ENCODE measurements at places on chromosomes 13 and 19.

DNA sequence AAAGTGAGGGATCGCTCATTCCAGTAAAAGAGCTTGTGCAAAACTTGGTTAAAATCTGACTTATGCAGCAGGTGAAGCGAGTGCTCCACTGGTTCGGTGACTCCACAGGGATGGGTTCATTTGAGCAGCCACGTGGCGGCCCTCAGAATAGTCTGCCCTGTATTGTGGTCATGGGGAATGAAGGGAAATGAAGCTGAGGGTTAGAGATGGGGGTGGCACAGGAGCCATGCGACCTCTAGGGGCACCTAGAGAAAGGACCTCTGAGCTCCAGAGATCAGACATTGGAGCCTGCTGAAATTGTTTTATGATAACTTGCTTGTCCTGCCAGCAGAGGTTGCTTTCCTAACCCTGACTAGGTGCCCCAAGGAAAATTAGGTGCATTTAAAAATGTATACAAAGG lies 26.6 kb downstream of the CBY2 start:
- no peak for DNase-seq

GRCh38 chr19:41322451-41322850 lies 12.5 kb downstream of the CCDC97 start:
- DNase-seq = no peak

GRCh38 chr19:4376028-4376670 lies 24.2 kb downstream of the SH3GL1 start:
- no peak for DNase-seq

- no peak for DNase-seq
Observed at GRCh38 chr19:47755065-47755761, 9.9 kb downstream of the NOP53 start.

DNA sequence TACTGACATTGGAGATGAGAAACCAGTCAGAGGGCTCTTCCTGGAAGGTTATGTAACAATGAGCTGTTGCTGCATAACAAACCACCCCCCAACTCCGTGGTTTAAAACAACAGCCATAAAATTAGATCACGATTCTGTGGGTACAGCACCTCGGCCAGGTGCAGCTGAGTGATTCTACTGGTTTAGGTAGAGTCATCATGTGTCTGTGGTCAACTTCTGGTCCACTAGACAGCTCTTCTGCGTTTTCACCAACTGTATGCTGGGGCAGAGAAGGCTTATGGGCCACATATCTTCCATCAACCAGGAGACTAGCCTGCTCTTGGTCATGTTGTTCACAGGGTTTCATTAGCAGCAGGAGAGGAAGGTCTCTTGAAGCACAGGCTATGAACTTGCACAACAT lies 585.5 kb downstream of the KCTD12 start:
- no peak for DNase-seq

GRCh38 chr13:28409648-28410047 lies 85.3 kb downstream of the FLT1 start:
- DNase-seq = no peak

- DNase-seq = no peak
Observed at GRCh38 chr13:19591864-19592263, 30.5 kb upstream of the TPTE2 start.

GRCh38 chr13:66200555-66200954 lies 1029.6 kb downstream of the PCDH9 start:
- no peak for DNase-seq

- no peak for DNase-seq
Observed at GRCh38 chr19:48501494-48502349, 9.9 kb downstream of the LMTK3 start.

GRCh38 chr19:55642153-55643002 lies 1.1 kb upstream of the ZNF581 start:
- DNase-seq = no peak

GRCh38 chr19:42086770-42087550 lies 11.0 kb downstream of the ZNF574 start:
- DNase-seq = no peak

- DNase-seq = no peak
Observed at GRCh38 chr13:93307651-93308050, 81.0 kb downstream of the GPC6 start.

- DNase-seq = no peak
Observed at GRCh38 chr19:38218204-38218603, 5.8 kb downstream of the DPF1 start.

DNA sequence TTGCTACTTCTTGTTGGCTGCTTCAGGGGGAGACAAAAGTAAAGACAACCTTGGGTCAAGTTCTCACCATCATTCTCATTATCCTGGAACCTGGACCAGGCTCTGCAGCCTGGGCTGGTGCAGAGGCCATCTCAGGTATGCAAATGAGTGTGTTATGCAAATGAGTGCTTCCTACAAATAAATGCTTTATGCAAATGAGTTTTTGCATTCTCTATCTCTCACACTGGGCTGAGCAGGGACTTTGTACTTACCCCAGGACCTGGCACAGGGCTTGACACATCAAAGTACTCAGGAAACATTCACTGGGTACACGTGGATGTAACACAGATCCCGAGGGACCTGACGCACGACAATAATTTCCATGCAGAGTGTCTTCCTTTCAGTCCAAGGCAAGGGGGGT lies 103.0 kb downstream of the DNAJC15 start:
- DNase-seq = no peak

DNA sequence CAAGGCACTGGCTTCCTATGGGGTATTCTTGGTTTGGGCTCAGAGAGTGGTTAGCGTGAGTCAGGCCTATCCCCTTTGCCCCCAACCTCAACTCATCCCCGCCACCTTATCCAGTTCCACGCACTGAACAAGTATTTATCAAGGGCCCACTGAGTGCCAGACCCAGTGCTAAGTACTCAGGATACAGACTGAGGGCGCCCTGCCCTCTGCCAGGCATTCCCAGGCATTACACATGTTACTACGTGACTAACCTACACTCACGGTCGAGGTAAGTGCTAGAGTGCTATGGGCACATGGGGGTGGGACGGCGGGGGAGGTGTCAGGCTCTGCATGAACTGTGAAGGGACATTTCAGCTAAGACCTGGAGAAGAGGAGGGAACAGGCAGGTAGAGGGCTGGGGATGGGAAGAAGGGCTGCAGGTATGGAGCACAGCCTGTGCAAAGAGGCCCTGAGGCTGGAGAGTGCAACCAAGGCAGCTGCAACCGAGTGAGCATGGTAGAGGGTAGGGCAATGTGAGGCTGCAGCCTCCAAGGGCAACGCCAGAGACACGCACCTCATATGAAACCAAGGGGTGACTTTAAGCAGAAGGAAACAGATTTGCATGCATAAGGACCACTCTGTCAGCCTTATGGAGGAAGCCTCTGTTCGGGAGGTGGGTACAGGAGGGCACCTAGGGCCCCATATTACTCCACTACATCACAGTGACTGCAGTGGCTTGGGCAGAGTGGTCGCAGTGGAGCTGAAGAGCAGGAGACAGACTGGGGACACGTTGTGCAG lies 22.5 kb downstream of the DHRS12 start:
- DNase-seq = no peak

- DNase-seq = no peak
Observed at GRCh38 chr13:98595134-98595533, 18.2 kb upstream of the STK24 start.

- DNase-seq = no peak
Observed at GRCh38 chr19:35270381-35270811, 1.6 kb downstream of the USF2 start.

GRCh38 chr13:99293178-99293577 lies 14.0 kb downstream of the GPR183 start:
- DNase-seq = no peak

GRCh38 chr19:50046649-50047503 lies 21.1 kb downstream of the ZNF473 start:
- no peak for DNase-seq

- DNase-seq = no peak
Observed at GRCh38 chr13:49635599-49636433, 7.5 kb downstream of the ARL11 start.

DNA sequence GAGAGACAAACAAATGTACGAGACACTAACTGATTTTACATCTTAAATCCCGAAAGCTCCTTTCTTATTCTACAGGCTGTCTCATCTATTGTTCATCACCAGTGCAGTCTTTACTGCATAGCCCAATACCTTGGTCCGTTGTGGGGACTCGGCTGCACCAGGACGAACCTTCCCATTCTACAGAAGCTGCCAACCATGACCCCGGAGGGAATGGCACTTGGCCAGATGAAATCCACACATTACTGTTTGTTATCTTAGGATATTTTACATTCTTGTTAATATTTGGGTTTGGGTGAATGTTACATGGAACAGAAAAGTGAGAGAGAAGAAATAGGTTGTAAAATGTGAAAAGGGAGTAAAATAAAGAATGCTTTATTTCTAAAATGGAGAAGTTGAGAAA lies 195.1 kb downstream of the RFC3 start:
- DNase-seq = no peak

DNA sequence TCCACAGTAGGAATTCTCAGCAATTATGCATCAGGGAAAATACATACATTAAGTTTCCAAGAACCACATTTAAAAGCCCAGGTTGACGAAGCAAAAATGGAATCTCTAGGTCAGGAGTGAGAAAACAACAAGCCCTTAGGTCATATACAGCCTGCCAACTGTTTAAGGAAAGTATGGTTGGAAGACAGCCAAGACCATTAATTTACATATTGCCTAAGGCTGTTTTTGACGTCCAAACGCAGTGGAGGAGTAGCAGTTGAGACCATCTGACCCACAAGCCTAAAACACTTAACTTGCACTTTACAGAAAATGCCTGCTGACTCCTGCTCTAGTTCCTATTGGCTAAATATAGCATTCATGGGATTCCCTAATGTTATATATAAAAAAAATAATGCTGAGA lies 299.0 kb downstream of the ITGBL1 start:
- peak; percentile 2 for DNase-seq

DNA sequence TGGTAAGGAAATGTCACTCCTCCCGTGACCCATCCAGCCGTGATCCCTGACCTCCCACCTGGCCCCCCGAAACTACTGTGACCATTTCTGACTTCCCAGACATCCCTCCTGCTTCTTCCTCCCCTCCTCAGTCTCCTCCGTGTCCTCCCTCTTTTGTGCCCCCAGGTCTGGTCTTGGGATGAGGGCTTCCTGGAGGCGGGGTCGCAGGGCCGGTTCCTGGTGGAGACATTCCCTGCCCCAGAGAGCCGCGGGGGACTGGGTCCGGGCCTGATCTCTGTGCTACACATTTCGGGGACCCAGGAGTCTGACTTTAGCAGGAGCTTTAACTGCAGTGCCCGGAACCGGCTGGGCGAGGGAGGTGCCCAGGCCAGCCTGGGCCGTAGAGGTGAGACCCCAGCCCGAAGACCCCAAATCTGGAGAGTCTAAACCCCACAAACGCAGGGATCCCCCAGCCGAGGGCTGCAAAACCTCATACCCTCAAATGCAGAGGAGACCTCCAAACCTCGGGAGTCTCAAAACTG lies 5.0 kb downstream of the KIRREL2 start:
- no peak for DNase-seq

DNA sequence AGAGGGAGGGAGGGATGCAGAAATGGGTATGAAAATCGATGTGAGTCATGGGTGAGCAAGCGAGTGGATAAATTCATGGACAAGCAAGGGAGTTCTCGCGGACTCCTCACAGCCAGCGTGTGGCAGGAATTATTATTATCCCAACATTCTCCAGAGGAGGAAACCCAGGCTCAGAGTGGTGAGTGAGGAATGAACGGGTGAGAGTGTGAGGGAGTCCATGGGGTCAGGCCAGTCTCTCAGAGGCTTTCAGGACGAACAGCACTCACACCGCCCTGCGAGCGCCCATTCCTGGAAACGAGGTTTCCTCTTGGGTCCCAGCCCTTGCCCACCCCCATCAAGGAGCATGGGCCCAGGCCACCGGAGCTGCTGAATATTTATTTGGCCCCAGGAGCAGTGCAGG lies 6.3 kb upstream of the DNAAF3 start:
- DNase-seq = peak; percentile 16

GRCh38 chr13:51559946-51560735 lies 24.1 kb upstream of the WDFY2 start:
- no peak for DNase-seq

GRCh38 chr19:4879041-4879440 lies 11.6 kb upstream of the PLIN3 start:
- DNase-seq = no peak

- no peak for DNase-seq
Observed at GRCh38 chr19:44912854-44913253, 1.6 kb upstream of the APOC1 start.

DNA sequence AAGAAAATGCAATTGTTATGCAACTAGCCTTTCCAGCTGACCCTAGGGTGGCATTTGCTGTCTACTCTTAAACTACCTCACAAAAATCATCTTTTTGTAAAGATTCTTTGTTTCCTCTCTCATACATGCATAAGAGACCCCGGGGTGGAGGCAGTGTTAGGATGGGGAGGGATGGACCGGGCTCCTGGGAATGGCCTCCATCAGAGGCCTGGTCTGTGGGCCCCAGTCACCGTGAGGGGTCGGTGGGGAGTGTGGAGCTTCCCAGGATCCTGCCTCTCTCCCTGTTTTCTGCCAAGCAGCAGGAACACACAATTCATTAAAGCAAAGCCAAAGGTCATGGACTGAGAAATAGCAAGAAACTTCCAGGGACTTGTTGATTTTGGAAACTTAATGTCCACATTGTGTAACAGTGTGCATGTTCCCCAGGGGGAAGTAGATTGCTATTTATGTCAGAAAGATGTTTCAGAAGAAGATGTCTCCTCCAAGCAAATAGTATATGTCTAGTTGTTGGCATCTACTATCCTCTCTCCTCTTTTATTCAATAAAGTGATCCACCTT lies 241.4 kb downstream of the ENOX1 start:
- DNase-seq = no peak

DNA sequence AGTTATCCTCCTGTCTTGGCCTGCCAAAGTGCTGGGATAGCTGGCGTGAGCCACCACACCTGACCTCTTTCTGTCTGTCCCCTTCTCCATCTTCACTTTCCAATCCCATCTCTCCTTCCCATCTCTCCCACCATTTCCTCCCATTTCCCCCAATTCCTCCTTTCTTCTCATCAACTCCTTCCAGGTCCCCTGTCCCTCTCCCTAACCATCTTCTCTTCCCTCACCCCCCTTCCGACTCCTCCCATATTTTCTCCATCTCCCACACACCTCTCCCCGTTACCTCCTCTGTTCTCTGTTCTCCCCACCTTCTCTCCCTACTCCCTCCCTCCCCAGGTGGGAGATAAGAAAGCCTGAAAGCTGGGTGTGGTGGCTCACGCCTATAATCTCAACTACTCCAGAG lies 40.6 kb downstream of the KEAP1 start:
- no peak for DNase-seq

- DNase-seq = no peak
Observed at GRCh38 chr13:99813336-99814095, 158.1 kb downstream of the ZIC5 start.

Data from AG09309 (cell line).